ENCODE measurements at places on chromosomes 11 and 22. TPM values are rescaled to one million over a fixed set of nuclear protein-coding genes. Genes with fewer than 3 reads are reported as not detected.

DNA sequence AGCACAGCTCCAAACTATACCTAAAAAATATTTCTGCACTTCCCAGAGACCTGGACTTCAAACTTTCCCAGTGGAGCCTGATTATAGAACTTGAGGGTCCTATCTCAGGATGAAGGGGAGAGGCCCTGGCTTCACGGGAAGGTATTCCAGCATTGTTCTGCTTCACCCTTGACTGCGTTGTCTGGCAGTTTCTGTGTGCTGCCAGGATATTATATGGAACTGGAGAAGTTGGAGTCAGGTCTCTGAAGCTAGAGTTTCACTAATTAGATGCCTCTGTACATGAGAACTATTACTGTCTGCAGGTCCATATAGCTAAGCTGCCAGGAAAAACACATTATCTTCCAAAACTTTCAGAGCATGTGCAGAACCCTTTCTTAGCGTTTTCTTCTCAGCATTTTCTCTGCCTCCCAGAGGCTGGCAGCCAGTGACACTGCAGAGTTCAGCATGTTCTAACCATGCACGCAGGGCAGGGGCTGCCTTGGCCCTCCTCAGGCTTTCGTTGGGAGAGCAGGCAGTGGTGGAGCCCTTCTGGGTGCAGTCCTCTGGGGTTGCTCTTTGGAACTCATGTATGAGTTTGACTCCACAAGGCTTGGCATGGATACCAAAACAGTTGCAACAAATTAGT is 99.3 kb downstream of the CWC15 start:
- H3K36me3 ChIP-seq = no peaks in the 10 kb centered on the region
- H3K4me1 ChIP-seq = peaks cover 17% of the 10 kb centered on the region
- peak overlapping the region; percentile 7 for H3K27ac ChIP-seq

- no peak for DNase-seq
- no peak overlapping the region for H3K27ac ChIP-seq
- peaks cover 7% of the 10 kb centered on the region for H3K4me1 ChIP-seq
- no peaks in the 10 kb centered on the region for H3K27me3 ChIP-seq
- H3K4me3 ChIP-seq = no peak overlapping the region
- no peaks in the 10 kb centered on the region for H3K36me3 ChIP-seq
Measured at GRCh38 chr11:117662255-117662654, 134.8 kb downstream of the DSCAML1 start.

DNA sequence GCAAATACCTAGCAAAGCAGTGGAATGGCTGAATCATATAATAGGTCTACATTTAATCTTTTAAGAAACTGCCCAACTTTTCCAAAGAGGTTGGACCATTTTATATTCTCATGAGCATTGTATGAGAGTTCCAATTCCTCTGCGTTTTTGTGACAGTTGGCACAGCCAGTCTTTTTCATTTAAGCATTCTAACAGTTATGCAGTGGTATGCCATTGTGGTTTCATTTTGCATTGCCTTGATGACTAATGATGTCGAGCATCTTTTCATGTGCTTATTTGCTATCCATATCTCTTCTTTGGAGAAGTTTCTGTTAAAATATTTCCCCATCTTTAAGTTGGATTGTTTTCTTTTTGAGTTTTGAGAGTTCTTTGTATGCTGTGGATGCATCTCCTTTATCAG is 38.7 kb downstream of the EIF3F start:
- no peaks in the 10 kb centered on the region for H3K4me1 ChIP-seq
- H3K4me3 ChIP-seq = no peak overlapping the region

DNA sequence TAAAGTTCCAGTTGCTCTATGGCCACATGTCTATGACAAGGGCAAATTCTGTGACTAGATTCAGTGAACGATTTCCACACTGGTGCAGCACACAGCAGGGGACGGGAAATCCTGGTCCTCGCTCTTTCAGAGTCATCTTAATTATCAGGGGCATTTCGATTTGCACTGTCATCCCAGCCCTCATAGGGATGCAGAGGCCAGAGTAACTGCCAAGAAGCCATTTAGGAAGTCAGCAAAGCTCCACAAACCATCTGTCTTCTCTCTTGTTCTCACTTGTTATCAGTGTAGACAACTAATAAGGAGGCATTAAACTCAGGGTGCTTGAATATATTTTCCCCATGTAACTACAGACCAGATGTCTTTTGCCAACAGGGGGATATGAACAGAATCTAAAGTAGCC is 151.7 kb downstream of the STK33 start:
- no peak overlapping the region for H3K27ac ChIP-seq
- H3K4me3 ChIP-seq = no peak overlapping the region
- DNase-seq = no peak
- H3K4me1 ChIP-seq = no peaks in the 10 kb centered on the region
- H3K36me3 ChIP-seq = no peaks in the 10 kb centered on the region

DNA sequence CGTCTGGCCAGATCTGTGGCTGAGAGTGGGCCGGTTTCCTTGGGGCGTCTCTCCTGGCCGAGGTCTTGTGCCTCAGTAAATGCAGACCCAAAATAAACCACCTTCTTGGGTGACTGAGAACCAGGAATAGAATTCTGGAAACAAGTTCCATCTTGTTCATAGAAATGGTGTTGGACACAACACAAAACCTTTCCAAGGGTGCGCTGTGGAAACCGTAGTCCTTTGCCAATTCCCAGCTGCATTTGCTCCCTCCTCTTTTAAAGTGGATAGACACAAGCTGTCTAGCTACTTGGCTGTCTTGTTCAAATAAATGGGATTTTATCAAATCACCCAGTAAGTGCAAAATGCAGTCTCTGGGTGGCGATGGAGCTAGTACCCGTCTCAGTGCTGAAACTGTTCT is 300.2 kb downstream of the SHANK2 start:
- no peak overlapping the region for H3K27ac ChIP-seq
- no peaks in the 10 kb centered on the region for H3K4me1 ChIP-seq
- no peak for DNase-seq
- no peaks in the 10 kb centered on the region for H3K36me3 ChIP-seq

GRCh38 chr22:25447067-25447685 is 117.3 kb upstream of the GRK3 start:
- no peak overlapping the region for H3K4me3 ChIP-seq
- H3K36me3 ChIP-seq = no peaks in the 10 kb centered on the region
- no peaks in the 10 kb centered on the region for H3K27me3 ChIP-seq

- no peak for DNase-seq
- H3K36me3 ChIP-seq = no peaks in the 10 kb centered on the region
- no peaks in the 10 kb centered on the region for H3K27me3 ChIP-seq
- H3K4me3 ChIP-seq = no peak overlapping the region
Measured at GRCh38 chr11:2393941-2394817, 6.4 kb upstream of the TSSC4 start.

DNA sequence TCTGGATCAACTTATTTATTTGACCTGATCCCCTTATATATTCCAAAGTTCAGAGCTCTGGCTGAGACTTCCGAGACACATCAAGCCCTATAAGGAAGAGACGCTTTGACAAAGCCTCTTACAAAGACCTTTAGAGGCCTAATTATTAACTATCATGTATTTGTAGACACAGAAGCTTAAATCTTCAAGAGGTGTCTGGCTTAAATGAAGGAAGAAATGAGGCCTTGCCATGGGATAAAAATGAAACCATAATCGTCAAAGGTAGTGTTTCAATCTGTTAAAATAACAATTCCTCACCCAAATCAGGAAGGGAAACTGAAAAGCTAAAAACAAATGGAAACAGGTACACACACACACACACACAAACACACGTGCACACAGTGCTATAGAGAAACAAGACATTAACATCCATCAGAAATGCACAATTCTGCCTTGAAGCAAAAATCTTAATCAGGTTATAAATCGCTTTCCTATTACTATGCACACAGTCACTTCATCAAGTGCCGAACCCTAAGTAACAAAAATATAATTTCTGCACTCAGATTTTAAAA is 50.2 kb downstream of the PITPNB start:
- peak overlapping the region; percentile 85 for H3K27ac ChIP-seq
- H3K4me1 ChIP-seq = peaks cover 41% of the 10 kb centered on the region
- no peak for DNase-seq
- no peak overlapping the region for H3K4me3 ChIP-seq
- H3K36me3 ChIP-seq = no peaks in the 10 kb centered on the region

Gene CREB3L1
- total RNA-seq = 11.8 TPM

DNA sequence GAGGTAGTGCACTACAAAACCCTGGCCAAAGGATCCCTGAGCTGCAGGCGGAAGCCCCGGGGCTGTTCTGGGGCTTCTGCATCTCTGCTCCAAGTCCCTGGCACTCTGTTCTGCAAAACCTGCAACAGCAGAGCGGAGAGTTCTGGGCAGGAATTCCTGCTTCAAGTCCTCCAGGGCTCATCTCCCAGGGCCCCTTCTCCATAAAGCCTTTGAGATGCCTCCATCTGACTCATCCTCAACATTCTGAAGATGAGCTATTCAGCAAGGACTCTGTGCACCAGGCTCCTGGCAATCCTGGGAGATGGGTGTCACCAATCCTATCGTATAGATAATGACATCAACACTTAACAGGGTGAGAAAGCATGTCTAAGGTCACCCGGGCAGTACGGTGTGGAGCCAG is 19.3 kb downstream of the SYN3 start:
- H3K4me1 ChIP-seq = no peaks in the 10 kb centered on the region
- H3K4me3 ChIP-seq = no peak overlapping the region
- no peaks in the 10 kb centered on the region for H3K27me3 ChIP-seq
- H3K27ac ChIP-seq = no peak overlapping the region
- no peak for DNase-seq
- H3K36me3 ChIP-seq = no peaks in the 10 kb centered on the region

Gene LGALS12
- total RNA-seq = 2.7 TPM

GRCh38 chr22:42855211-42855610 is 1.9 kb downstream of the ARFGAP3 start:
- DNase-seq = no peak
- H3K4me1 ChIP-seq = peaks cover 26% of the 10 kb centered on the region

Gene GALR3
- not detected for total RNA-seq

- no peak for DNase-seq
- H3K4me3 ChIP-seq = peak overlapping the region; percentile 0
- no peak overlapping the region for H3K27ac ChIP-seq
- H3K4me1 ChIP-seq = no peaks in the 10 kb centered on the region
- H3K27me3 ChIP-seq = no peaks in the 10 kb centered on the region
- H3K36me3 ChIP-seq = no peaks in the 10 kb centered on the region
Measured at GRCh38 chr11:3231550-3231850, 717 bp downstream of the MRGPRE start.

All from vagina (tissue), 2 donors.